Stimulated activated CD8-positive, alpha-beta memory T cell treated with anti-CD3 and anti-CD28 coated beads, Interleukin-7, amount 100 ng/mL, for 24 hours (primary cell): ENCODE measurements at places on chromosomes 3 and 15.
A peak's percentile ranks its signal among the peaks of the same experiment; 100 is the strongest.

GRCh38 chr15:46696281-46696680 is 1021.0 kb upstream of the SEMA6D start:
- no peak for DNase-seq

DNA sequence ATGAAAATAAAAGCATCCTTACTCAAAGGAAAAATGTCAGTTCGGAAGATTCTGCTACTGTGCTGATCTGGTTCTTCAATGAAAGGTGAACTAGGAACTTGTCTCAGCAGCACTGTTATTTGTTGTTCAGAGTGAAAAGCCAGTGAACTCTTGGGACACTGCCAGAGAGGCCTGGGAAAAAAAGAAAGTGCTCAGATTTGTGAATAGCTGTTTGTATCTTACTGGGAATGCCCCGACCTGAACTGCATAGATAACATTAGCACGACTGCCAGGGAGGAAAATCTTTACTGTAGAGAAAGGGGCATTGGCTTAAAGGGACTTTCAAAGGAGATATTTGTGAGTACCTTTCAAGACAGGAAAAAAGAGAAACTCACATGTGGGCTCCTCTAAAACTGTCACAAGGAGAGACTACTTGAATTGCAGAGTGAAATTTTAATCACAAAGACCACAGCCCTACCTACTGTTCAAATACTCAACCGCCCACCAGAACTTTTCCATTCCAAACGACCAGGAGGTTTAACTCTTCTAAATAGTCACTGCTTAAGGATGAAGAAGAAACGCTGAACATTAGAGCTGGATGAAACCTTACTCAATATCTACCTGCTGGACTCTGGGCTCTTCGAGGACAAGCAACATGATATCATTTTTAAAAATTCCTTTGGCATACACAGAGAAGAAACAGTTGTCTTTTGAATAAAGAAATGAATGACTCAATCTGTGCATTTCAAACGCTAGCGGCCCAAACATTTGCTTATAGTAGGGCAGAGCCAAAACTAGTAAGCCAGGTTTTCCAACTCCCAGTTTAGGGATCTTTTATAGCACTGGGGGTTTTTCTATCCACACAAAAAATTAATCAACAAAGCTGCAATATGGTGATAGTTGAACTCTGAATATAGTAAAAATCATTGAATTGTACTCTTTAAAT is 13.4 kb downstream of the TAMM41 start:
- DNase-seq = no peak

GRCh38 chr3:73784686-73785392 is 160.1 kb upstream of the PDZRN3 start:
- DNase-seq = no peak

DNA sequence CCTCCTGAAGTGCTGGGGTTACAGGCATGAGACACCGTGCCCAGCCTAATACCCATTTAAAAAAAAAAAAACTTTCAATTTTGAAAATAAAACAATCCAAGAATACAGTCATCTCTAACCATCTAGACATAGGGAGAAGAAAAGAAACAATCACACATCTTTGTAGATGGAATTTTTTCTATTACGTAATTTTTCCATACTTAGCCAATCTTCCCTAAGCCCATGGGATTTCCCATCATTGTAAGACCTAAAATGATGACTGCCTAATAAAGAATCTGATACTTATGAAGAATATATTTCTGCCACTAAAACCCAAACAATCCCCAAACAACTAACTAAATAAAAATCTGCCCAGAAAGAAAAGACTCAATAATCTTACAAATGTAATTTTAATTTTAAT is 88.7 kb downstream of the CBLB start:
- DNase-seq = no peak

DNA sequence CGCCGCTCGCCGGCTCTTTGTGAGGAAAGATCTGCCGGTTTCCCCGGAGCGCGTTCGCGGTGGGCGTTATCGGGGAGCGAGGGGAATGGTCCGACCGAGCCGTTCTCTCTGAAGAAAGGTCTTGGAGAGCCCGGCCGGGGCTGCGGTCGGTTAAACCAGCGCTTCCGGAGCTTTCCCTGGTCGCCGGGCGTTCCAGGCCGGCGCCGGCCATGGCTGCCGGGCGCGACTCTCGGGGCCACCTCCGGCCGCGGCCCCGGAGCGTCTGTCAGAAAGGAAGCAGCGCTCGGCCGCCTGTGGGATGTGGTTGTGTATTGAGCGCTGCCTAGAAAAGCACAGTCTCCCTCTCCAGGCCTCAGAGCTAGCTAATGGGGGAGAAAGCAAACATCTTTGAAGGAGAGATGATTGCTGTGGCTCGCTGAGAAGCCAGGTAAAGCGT is 731 bp downstream of the FYTTD1 start:
- DNase-seq = peak; percentile 13

- DNase-seq = no peak
Observed at GRCh38 chr3:183295211-183295610, 42.2 kb downstream of the B3GNT5 start.

DNA sequence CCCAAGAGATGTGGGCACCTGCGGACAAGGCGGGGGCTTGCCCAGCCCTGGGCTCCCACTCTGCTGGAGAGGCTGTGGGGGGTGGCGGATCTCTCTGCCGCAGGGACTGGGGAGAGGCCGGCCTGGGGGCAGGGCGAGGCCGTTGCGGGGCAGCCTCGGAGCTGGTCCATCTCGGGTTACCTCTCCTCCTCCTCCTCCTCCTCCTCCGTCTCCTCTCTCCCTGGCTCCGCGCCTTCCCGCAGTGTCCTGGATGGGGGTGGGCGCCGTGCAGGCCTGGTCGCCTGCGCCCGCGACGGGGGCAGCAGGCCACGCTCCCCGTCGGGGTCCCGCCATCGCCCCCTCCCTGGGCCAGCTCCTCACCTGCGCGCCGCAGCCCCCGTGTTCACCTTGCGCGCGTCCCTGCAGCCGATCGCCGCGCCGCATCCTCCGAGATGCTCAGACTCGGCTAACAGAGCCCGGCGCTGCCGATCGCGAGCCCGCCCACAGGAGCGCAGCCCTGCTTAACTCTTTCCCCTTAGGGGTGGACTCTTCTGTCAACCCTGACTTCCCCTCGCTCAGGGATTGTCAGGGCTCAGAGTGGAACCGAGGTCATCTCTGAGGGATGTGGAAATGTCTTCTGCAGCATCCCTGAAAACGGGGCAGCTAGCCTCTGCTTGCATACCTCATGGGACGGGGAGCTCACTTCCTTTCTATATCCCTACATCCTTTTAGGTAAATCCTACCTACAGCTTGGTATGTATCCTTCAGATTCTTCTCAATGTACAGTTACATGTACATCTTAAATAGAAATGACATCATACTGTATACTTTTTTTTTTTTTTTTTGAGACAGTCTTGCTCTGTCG is at the start of gene PRRT3:
Gene PRRT3 (minus strand): TSS at position 447 of the 844 bp plus-strand sequence. CDS start 2,293 bp downstream, outside the sequence.
- no peak for DNase-seq

- no peak for DNase-seq
Observed at GRCh38 chr3:139204728-139205127, 139.1 kb upstream of the MRPS22 start.

DNA sequence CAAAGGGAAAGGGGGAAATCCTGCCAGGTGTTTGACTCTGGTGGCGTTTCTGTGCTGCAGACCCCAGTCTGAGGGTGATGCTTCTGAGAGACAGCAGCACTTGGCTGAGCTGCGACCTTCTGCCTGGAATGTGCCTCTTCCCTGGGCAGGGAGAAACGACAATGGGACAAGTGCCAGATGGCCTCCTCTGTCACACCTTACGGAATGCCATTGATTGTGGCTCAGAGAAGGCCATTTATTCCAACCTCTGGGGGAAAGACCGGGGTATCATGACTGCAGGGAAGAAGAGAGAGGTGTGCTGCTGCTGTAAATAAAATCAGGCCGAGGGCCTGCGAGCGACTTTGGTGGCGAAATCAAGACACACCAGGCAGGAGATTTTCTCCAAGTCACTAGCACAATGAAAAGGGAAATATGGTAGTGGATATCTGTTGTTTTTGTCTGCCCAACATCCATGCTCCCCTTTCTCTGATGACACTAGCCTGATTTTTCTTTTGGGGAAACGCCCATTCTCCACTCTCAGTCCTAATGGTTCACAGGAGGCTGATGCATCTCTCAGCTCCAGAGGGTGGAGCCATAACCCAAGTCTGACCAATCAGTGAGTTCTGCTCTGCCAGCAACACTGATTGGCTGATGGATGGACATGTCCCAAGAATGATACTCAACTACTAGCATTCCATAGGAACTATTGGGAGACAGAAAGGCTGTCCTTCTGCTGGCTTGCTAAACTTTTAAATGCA is 336.1 kb downstream of the FOXP1 start:
- DNase-seq = no peak

- DNase-seq = no peak
Observed at GRCh38 chr3:12395349-12396012, 88.8 kb upstream of the TSEN2 start.

DNA sequence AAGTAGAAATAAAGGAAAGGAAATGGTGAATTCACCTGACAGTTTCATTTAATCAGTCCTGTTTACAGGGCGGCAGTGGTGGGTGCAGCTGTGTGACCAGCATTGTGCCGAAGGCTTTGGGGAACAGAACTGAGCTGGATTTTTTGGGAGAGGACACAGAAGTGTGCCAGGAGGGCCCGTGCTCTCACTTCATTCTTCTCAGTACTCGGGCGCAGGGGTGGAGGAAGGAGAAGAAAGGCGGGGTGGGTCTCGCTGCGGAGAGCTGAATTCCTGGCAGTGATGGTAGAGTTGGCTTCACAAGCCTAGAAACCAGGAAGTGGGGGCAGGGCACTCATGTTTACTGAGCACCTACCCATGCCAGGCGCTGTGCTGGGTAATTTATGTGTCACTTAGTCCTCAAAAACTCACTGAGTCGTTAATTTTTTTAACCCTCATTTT is 64.6 kb downstream of the CRTC3 start:
- peak; percentile 48 for DNase-seq

GRCh38 chr3:139106013-139106932 is 61.6 kb upstream of the PRR23C start:
- no peak for DNase-seq

DNA sequence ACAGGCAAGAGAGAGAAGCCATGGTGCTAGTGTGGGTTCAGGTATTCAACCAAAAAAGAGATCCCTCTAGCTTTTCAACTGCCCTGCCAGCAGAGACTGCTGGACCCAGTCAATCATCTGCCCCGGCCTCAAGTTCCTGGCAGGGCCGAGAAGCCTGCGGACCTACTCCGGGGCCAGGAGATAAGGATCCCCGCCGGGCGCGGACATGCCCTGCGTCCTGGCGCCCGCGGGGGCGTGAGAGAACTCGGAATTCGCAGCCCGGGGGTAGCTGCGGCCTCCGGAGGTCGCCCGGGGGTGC is 821 bp upstream of the MAGI1 start:
- no peak for DNase-seq

DNA sequence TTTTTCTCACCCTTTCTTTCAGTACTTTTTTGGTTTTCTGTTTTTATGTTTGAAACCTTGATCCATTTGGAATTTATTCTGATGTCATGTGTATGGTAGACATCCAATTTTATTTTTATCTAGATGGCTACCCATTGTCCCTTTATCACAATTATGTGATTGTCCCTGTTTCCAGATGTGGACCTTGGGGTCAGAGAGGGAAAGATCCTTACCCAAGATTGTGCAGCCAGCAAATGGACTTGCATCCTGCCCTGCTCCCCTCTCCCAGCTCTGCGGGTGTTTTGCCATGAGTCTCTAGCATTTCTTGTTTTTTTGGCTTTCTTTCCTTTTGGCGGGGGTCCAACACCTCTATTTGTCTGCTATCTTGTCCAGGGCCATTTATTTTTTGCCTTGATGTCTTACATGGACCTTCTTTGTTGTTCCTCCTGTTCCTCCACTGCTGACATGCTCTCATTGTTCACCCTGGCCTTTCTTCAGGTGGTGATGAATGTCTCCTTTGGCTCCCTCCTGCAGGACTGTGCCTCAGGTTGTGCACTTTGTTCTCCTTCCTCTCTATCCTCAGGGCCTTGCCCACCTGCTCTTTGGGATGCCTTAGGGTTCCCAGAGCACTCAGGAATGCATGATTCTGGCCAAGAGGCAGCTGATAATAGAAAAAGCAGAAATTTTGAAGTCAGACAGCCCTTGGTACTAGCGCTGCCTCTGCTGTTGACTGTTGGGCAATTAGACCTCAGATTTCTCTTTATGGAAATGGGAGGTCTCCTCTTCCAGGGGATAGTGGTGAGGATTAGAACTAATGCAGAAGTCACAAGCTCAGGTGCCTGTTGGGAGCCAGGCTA is 84.3 kb downstream of the EEFSEC start:
- DNase-seq = no peak

- no peak for DNase-seq
Observed at GRCh38 chr3:1969281-1969680, 129.4 kb upstream of the CNTN4 start.

DNA sequence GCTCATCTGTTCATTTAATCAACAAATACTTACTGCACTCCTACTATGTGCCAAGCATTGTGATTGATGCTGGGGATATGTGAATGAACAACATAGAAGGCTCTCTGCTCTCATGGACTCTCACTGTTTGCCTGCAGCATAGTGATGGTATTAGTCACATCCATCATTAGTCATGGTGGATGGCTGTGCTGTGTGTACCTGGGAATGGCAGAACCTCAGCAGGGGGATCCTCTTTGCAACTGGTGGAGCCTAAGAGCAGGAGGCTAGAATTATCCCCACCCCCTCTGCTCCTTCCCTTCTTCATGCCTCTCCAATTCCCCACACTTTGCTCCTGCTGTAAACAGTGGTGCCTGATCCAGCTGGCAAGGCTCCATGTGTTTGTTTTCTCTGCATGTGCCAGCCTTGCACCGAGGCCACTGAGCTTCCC is 20.5 kb downstream of the BOC start:
- DNase-seq = no peak

DNA sequence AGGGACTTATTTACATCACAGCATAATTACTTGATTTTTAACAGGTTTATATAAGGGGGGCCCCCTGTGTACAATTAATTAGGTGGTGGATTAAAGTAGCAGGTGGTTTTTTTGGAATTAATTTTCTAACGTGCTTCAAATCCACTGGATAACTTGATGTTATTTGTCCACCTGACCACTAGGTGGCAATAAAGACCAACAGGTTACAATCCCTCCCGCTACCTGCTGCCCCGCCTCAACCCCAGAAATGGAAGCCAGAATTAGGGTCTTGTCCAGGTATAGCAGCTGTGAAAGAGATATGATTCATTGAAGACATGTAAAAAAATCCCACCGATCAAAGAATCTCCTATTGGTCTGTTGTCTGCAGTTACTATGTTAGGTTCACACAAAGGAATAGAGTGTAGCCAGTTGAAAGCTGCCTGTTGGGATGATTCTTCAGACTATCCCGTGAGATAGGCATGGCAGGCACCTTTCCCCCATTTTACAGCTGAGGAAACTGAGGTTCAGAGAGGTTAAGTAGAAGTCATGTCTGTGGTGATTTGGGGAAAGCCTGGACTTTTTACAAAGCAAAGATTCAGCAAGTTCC is 44.0 kb downstream of the MFSD1 start:
- DNase-seq = no peak

DNA sequence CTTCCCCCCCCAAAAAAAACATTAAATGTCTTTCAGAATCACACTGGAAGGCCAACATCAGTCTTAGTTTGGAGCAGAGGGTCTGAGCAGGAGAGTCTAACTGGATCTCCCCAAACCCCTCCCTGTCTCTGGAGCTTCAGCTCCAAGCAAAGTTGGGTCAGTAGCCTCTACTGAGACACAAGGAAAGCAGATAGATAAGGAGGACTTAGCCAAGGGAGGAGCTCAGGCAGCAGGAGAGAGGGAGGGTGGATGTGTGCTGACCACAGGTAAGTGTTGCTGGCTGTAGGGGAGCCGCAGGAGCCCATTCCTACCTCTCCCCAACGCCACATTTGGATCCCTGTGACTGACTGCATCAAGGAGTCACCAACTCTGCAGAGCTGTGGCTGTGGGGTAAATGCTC is 7.0 kb downstream of the PLCB2 start:
- DNase-seq = no peak

GRCh38 chr3:103349760-103350159 is 914.9 kb downstream of the ZPLD1 start:
- no peak for DNase-seq

GRCh38 chr3:45950131-45950530 is 6.9 kb downstream of the CXCR6 start:
- no peak for DNase-seq
